Stimulated activated CD8-positive, alpha-beta memory T cell treated with anti-CD3 and anti-CD28 coated beads, Interleukin-2, amount 100 ng/mL, for 1 hour (primary cell): ENCODE measurements at places on chromosomes 16 and 17.

GRCh38 chr17:49898366-49899190 is 50.7 kb upstream of the TAC4 start:
- no peak for DNase-seq

DNA sequence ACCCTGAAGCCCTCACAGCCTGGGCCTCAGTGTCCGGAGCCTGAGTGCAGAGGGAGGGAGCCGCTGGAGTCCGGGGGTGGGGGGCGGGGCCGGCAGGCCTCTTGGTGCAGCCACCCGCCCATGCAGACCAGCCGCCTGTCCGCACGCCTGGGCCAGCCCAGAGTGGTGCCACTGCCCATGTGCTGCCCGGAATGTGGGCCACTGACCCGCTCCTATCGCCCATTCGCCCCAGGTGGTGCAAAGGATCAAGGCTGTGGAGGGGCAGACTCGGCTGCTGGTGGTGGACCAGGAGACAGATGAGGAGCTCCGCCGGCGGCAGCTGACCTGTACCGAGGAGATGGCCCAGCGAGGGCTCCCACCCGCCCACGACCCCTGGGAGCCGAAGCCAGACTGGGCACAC is 2.6 kb downstream of the NHERF2 start:
- no peak for DNase-seq

- no peak for DNase-seq
Measured at GRCh38 chr16:73053038-73053363, 5.1 kb upstream of the ZFHX3 start.

- no peak for DNase-seq
Measured at GRCh38 chr16:21523411-21524067, 75.8 kb upstream of the METTL9 start.

DNA sequence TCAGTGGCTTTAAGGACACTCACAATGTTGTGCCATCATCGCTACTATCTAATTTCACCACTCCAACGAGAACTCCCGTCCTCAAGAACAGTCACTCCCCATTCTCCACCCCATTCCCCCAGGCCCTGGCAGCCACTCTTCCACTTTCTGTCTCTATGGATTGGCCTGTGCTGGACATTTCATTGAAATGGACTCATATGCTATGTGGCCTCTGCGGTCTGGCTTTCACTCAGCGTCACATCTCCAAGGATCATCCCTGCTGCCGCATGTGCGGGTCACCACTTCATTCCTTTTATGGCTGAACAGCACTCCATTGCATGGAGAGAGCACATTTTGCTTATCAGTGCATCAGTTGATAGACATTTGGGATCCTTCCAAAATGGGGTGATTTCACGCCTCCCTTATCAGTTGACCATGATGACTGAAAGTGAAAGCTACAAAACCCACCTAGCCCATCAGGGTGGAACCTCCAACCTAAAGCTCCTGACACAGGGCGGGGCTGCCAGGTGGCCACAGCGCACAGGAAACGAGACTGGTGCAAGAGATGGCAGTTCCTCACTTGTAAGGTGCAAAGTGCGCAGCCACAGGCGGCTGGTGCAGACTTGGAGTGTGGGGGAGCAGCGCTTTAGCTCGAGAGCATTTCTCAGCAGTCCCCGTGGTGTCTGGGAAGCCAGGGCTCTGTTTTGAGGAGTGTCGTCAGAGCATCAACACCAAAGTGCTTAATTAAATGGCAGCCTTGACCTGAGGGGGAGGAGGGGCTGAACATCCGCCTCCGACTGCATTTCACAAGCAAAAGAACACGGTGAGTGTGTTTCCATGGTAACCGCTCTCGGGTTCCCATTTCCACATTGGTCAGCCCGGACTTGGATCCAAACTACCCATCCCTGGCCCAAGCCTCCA is 23.8 kb downstream of the COTL1 start:
- DNase-seq: peak; percentile 56

GRCh38 chr17:63274146-63274545 is 172.0 kb downstream of the CYB561 start:
- no peak for DNase-seq

- DNase-seq: no peak
Measured at GRCh38 chr16:782766-783403, 5.3 kb downstream of the RPUSD1 start.

DNA sequence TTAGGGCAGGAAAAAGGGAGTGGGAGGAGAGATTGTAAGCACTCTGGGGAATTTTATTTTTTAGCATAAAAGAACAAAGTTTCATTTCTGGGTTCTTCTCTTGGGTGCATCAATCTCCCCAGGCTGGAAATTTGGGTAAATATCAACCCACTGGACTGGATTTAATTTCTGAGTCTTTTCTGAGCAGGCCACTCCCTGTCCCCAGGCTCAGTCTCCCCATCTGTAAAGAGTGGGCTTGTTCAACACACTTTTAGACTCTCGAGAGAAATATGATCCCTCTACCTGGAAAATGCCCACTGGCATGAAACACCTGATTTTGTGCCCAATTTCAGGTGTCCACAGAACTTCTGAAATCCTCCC is 617 bp upstream of the VTN start:
- no peak for DNase-seq

- no peak for DNase-seq
Measured at GRCh38 chr16:85084841-85085510, 27.3 kb downstream of the CIBAR2 start.

DNA sequence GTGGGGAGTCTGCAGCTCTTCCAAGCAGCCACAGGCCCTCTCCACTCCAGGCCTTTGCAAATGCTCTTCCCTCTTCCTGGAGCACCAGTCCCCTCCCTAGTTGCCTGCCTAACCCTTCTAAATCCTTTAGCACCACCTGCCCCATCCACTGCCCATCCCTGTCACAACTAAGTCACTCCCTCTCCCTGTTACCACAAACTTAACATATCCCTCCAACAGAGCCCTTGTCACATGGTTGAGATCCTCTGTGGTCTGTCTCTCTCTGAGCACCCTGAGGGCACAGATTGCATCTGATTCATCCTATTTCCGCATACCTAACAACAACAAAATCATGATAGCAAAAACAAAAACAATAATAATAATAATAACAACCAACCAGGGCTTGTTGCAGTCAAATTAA is 11.0 kb upstream of the BEAN1 start:
- no peak for DNase-seq

DNA sequence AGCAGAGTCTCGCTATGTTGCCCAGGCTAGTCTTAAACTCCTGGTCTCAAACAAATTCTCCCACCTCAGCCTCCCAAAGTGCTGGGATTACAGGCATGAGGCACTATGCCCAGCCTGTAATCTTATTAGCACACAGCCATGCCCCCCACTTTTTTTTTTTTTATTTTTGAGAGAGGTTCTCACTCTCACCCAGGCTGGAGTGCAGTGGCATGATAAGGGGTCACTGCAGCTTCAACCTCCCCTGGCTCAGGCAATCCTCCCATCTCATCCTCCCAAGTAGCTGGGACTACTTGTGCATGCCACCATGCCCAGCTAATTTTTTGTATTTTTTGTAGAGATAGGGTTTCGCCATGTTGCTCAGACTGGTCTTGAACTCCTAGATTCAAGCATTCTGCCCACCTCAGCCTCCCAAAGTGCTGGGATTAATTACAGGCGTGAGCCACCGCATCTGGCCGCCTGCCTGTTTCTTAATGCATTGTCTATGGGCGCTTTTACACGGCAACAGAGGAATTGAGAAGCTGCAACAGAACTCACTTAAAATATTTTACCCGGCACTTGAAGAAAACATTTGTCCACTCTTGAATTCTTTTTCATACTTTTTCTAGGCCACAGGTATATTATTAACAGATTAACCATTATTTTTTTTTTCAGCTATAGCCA is 8.8 kb upstream of the CEP20 start:
- DNase-seq: no peak

- DNase-seq: no peak
Measured at GRCh38 chr16:15647294-15648014, 2.6 kb upstream of the NDE1 start.

GRCh38 chr16:75377729-75378386 is 55.4 kb downstream of the CFDP1 start:
- no peak for DNase-seq

DNA sequence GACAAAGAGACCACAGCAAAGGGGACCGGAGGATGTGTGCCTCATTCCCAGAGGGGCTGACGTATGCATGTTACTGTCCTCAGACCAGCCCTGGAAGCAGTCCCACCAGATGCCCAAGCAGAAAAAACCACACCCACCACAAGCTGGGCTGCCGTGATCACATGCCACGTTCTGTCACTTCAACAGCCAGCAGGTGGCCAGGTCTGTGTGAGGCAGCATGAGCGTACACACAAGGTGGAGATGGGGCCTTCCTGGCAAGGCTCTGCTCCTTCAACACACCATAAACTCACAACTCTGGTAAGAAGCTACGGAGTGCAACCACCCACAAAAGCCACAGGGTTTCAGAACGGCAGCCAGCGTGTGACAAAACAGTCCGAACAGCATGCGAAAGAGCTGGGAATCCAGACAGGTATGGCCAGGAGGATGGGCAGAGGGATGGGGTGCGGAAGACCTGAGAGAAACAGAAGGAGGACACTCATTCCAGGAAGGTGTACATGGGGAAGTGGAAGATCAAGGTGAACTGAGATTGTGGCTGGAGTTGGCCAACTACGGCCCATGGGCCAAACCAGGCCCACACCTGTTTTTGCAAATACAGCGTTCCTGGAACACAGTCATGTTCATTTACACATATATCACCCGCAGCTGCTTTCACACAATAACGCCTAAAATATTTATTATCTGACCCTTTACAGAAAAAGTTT is 27.9 kb downstream of the MBTPS1 start:
- DNase-seq: no peak

- no peak for DNase-seq
Measured at GRCh38 chr16:12021578-12022253, 45.2 kb downstream of the SNX29 start.

GRCh38 chr17:51010173-51010675 is 110.4 kb downstream of the SPAG9 start:
- no peak for DNase-seq

DNA sequence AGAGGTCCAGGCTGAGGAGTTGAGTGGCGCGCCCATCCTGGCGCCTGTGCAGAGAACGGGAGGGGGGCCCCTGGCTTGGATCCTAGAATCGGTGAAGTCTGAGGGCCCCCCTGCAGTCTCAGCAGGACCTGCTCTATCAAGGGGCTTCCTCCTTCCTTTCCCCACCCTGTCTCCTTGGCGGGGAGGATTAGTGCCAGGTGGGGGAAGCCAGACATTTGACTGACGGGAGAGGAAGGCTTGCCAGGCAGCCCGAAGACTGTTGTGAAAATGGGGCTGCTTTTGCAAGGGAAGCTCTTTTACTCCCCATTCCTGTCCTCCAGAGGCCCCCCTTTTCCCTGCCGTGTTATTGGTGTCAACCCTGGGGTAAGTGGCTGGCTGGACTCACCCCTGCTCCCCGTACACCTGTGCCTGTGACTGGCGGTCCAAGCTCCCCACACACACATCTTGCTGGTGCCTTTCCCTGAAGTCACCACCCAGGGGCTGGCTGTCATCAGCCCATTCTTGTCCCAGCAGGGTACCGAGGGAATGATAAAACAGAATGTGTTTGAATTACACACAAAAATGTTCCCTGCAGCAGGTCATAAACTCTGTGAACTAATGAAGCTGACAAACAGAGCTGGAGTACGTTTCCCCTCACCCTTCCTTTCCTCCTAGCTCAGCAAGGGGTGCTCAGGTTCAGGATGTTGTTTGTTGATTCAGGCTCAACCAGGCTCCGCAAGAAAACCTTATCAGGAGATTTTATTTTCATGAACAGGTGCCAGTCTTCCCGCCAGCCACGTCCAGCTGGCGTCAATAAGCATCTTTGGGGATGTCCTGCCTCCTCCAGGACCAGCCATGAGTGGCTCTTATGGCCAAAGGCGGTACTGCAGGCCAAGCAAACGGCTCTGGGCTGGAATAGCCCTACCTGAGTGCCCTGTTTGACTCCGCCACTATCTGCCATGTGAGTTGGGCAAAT is 4.4 kb upstream of the ARMC7 start:
- DNase-seq: no peak

- DNase-seq: no peak
Measured at GRCh38 chr17:27576477-27577083, 54.4 kb upstream of the LGALS9 start.

DNA sequence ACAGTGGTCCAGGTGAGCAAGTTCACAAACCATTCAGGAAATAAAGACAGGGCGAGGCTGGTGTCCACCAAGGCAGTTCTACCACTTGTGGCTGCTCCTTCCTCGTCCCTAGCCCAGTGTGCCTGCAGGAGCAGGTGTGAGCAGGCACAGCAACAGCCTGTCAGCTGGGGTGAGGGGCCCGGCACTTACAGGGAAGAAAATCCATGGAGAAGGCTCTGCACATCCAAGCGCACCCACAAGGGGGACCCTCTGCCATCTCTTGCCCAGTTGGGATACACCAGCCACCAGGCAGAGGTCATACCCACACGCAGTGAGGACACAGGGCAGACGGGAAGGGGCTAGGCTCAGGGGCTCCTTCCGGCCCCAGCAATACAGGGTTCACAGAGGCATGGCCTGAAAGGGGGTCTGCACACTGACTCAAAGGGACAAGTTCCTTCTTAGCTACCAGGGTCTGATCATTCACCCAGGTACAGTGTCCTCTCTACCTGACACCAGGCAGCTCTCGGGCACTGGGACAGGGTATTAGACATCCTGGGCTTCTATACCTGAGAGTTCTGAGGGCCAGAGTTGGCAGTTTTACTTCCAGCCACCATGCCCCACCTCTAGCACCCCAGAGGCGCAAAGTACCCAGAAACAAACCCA is 27.0 kb downstream of the CDIP1 start:
- DNase-seq: no peak

GRCh38 chr17:42422958-42423712 is at the start of gene CAVIN1:
TSS of gene CAVIN1 (minus strand) at chr17:42423256. CDS start at chr17:42423097, 159 bp downstream.
- no peak for DNase-seq

- DNase-seq: no peak
Measured at GRCh38 chr17:2388683-2389055, 12.2 kb downstream of the MNT start.

DNA sequence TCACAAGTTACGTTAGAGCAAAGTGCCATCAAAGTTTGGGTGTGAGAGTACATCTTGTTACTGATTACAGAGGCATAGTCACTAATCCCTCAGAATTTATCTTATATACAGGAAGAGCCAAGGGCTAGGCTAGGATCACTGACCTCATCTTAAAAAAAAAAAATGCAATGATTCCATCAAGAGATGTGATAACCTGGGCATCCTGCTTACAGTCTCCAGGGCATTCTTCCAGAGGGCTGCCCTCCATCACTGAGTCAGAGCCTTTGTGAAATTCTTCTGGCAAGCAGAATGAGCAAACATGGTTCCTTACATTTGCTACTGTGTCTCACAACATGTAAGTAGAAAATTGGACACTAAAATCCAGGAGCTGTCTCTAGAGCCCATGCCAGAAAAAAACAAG is 410.6 kb downstream of the ZFHX3 start:
- no peak for DNase-seq

DNA sequence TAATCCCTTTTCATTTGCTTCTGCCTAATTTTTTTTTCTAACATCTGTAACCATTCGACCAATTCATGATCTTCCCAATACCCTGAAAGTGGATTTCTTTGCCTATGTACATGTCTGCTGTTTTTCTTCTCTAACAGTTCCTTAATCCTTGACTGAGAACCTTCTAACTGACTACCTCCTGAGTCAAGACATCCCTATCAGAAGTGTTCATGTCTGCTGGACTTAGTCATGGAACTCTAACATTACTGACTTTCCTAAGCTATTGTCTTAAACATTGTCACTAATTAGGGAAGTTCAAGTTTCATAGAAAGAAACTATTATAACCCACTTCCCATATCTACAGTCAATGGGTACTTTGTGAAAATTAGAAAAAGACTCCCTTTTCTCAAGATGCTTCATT is 52.4 kb upstream of the IRX5 start:
- no peak for DNase-seq
